Motor neuron (in vitro differentiated cells): ENCODE measurements at places on chromosomes 1 and 21. TPM values are rescaled to one million over a fixed set of nuclear protein-coding genes. Genes with fewer than 3 reads are reported as not detected.

GRCh38 chr1:16249596-16250241, 12.7 kb upstream of the CPLANE2 start:
- peak; percentile 17 for ATAC-seq

GRCh38 chr1:84480650-84481049, 1.6 kb downstream of the RPF1 start:
- ATAC-seq: no peak

DNA sequence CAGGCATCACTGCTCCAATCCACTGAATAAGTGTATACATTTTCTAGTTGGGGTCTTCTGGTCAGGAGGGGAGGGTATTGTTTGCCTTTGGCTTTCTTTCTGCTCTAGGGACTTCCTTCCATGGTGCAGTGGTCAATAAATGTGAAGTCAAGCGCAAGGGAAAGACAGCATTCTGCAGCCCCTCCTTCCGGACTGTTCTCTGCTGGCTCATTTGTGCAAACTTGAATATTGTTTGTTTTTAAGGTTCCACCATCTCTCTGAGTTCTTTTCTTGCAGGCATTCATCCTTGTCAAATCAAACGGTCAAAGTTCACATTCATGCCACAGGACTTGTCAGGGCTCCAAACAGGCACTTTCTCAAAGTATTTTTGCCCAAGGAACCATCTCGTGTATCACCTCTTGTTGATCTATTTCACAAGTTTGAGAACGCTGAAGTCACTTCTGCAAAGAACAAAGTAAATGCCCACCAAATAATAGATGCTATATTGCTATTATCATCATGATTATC, 205.6 kb upstream of the KAZN start:
- no peak for ATAC-seq

DNA sequence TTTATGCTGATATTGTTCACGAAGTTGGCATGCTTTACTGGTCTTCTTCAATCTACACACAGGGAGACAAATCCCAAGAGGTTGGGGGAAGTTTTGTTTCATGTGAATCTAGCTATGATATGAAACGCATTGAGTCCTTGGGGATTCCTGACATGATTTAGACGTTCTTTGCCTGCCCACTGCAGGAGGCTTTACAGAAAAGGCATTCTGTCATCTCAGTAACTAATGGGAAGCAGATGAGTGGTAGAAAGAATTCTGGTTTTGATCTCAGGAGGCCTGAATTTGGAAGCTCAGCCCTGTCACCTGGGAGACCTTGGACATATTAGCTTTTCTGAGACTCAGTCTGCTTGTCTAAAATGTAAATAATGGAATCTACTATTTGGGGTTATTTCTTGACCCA, 383.0 kb upstream of the NFIA start:
- no peak for ATAC-seq

The GJB3 gene
- 0.14 and 0.15 TPM in 2 replicates for total RNA-seq

The ITLN1 gene
- total RNA-seq: not detected in 2 replicates
